Pancreas (tissue), 10 donors: ENCODE measurements at places on chromosomes 5 and 9. TPM values are rescaled to one million over a fixed set of nuclear protein-coding genes. Genes with fewer than 3 reads are reported as not detected.

GRCh38 chr5:160616712-160617497 is 195.2 kb downstream of the PTTG1 start:
- no peaks in the 10 kb centered on the region for H3K27me3 ChIP-seq
- no peaks in the 10 kb centered on the region for H3K4me1 ChIP-seq

Gene PCDHGB6
- 4.0 TPM for total RNA-seq

DNA sequence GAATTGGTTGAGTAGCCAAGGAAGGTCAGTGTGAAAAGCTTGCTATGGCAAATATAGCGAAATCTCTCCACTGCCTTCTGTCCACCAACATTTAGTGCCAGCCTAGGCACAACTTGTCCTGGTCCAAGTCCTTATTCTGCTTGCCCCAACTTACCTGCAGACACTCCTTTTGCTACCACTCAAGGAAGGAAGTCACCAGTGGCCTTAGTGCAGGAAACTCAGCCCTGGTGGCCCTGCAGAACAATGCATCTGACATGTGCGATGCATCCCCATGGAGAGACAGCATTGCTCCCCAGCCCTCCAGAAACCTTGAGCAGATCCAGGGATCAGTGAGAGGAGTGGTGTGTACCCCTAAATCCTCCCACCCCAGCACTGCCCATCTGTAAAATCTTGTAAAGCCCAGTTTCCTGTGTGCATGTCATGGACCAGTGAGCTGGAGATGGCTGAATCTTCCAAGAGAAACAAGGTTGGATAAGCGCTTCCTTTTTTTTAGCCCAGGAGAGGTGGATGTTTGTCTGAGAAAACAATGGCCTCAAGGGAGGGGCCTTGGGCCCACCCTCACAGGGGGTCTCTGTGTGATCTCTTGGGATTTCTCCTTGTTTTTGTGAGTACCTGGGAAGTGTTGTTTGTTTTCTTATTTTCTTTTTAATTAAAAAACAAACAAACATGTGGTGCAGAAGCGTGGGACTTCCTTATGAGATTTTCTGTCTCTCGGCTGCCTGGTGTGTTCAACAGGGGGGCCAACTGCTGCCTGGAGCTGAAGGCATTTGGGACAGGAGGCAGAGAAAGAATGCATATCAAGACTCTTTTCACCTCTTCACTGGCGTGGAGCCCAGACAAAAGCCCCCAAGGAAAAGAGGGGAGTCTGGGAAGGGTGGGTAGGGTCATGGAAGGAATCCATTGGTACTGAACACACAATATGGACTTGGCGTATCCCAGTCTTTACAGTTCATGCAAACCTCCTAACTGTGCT is 3.6 kb downstream of the FOXI1 start:
- no peaks in the 10 kb centered on the region for H3K4me1 ChIP-seq
- H3K36me3 ChIP-seq: no peaks in the 10 kb centered on the region
- H3K4me3 ChIP-seq: no peak overlapping the region

Gene RUSC2
- total RNA-seq: 11.7 TPM

- no peaks in the 10 kb centered on the region for H3K27me3 ChIP-seq
- DNase-seq: no peak
- no peaks in the 10 kb centered on the region for H3K36me3 ChIP-seq
- no peak overlapping the region for H3K4me3 ChIP-seq
- peaks cover 12% of the 10 kb centered on the region for H3K4me1 ChIP-seq
Observed at GRCh38 chr9:81601639-81602623, 87.4 kb downstream of the TLE1 start.

- H3K36me3 ChIP-seq: no peaks in the 10 kb centered on the region
- no peak overlapping the region for H3K27ac ChIP-seq
- DNase-seq: no peak
- H3K4me3 ChIP-seq: no peak overlapping the region
Observed at GRCh38 chr9:1383899-1384455, 333.8 kb downstream of the DMRT2 start.

Gene ARHGAP26
- total RNA-seq: 28.1 TPM

DNA sequence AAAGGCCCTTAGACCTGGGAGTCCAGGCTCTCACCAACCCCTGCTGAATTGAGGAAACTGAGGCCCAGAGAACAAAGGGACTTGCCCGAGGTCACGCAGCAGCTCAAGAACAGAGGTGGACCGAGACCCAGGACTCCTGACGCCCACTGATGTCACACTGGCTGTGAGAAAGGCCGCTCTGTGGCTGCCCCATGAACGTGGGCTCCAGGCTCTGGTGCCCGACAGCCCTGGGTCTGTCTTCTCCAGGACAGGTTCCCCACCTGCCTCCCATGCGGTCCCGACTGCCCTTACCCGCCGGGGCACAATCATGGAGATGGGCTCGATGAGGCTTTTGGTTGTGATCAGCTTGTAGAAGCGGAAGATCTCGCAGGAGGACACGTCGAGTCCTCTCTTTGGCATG is 9.3 kb upstream of the TRIM14 start:
- no peaks in the 10 kb centered on the region for H3K4me1 ChIP-seq
- H3K36me3 ChIP-seq: no peaks in the 10 kb centered on the region
- no peak overlapping the region for H3K27ac ChIP-seq
- H3K27me3 ChIP-seq: no peaks in the 10 kb centered on the region
- H3K4me3 ChIP-seq: no peak overlapping the region

Gene CCL27
- not detected for total RNA-seq

DNA sequence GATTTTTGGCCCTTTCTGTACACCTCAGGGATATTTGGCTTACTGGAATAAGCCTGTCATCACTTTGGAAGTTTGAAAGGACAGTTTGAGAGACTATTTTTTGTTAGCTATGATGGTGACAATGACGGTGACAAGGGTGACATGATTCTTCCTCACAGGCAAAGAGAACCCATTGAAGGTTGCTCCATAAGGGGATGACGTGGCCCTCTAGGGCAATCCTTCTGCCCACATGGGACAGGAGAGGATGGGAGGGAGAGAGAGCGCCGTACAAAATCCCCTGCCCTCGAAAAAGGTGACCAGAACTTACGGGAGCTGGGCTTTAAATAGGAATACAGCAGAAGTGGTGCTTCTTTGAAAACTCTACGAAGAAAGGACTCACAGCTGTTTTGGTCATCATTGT is 22.6 kb downstream of the HRH2 start:
- no peaks in the 10 kb centered on the region for H3K36me3 ChIP-seq
- H3K4me1 ChIP-seq: no peaks in the 10 kb centered on the region
- H3K27me3 ChIP-seq: no peaks in the 10 kb centered on the region
- no peak overlapping the region for H3K27ac ChIP-seq
- no peak for DNase-seq
- H3K4me3 ChIP-seq: no peak overlapping the region

DNA sequence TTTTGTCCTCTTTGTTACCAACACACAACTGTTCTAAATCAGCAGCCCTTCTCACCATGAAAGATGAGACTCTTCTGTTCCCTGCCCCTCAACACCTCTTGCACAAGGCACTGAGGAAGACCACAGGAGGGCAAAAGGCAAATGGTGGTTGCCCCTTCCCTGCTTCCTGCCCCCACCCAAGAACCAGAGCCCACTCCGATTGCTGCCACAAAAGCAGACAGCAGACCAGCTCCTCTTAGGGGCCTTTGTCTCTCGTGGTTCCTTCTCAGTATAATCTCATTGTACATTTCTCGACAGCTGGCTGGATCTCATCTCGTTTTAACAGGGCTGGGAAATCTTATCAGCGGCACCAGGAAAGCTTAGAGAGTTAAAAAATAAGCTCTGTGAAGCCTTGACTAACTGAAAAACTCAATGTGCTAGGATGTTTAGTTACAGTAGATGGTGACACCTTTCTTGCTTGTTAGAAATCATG is 1.1 kb downstream of the MVB12B start:
- H3K4me1 ChIP-seq: no peaks in the 10 kb centered on the region
- H3K27ac ChIP-seq: no peak overlapping the region
- DNase-seq: no peak
- no peaks in the 10 kb centered on the region for H3K27me3 ChIP-seq
- H3K4me3 ChIP-seq: peak overlapping the region; percentile 57

Gene FABP6
- not detected for total RNA-seq

Gene OBP2A
- total RNA-seq: not detected

- no peak for DNase-seq
- H3K27ac ChIP-seq: no peak overlapping the region
- H3K4me1 ChIP-seq: no peaks in the 10 kb centered on the region
- no peaks in the 10 kb centered on the region for H3K27me3 ChIP-seq
- no peak overlapping the region for H3K4me3 ChIP-seq
Observed at GRCh38 chr5:37723162-37723961, 116.5 kb downstream of the GDNF start.

DNA sequence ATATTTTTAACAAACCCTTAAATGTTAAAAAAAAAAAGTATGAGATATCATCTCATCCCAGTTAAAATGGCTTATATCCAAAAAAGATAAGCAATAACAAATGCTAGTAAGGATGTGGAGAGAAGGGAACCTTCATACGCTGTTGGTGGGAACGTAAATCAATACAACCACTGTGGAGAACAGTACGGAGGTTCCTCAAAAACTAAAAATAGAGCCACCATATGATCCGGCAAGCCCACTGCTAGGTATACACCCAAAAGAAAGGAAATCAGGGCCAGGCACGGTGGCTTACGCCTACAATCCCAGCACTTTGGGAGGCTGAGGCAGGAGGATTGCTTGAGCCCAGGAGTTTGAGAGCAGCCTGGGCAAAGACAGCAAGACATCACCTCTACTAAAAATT is 3.0 kb downstream of the MTMR12 start:
- H3K27ac ChIP-seq: no peak overlapping the region
- DNase-seq: no peak
- no peaks in the 10 kb centered on the region for H3K36me3 ChIP-seq
- H3K4me3 ChIP-seq: no peak overlapping the region

DNA sequence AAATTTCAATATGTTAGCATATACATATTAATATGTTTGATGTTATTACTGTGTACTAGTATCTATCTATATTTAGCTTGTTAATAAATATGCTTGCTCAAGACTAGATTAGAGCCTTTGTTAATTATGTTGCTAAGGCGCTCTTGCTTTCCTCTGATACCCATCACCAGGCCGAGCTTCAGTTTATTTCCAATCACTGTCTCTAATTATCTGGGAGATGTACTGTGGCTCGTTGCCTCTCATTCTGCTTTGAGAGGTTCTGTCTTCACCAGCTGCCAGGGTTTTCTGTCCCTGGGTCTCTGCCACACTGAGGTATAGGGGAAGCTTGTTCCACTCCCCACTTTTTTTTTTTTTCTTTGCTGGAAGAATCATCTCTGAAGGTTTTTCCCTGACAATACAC is 21.0 kb upstream of the TAF11L2 start:
- no peaks in the 10 kb centered on the region for H3K36me3 ChIP-seq
- H3K27me3 ChIP-seq: no peaks in the 10 kb centered on the region
- H3K27ac ChIP-seq: no peak overlapping the region
- no peak for DNase-seq

Gene CD274
- total RNA-seq: 1.5 TPM

Gene ERBIN
- 26.3 TPM for total RNA-seq

GRCh38 chr9:22916148-22916547 is 469.5 kb downstream of the DMRTA1 start:
- no peaks in the 10 kb centered on the region for H3K36me3 ChIP-seq
- DNase-seq: no peak
- H3K4me3 ChIP-seq: no peak overlapping the region
- H3K27ac ChIP-seq: no peak overlapping the region

Gene ZNF883
- total RNA-seq: 1.5 TPM

Gene WDR31
- total RNA-seq: 2.2 TPM

- H3K36me3 ChIP-seq: no peaks in the 10 kb centered on the region
- DNase-seq: no peak
- H3K27ac ChIP-seq: no peak overlapping the region
- peaks cover 1% of the 10 kb centered on the region for H3K4me1 ChIP-seq
Observed at GRCh38 chr9:105082843-105083242, 154.9 kb upstream of the ABCA1 start.

- H3K36me3 ChIP-seq: no peaks in the 10 kb centered on the region
- no peaks in the 10 kb centered on the region for H3K4me1 ChIP-seq
- no peaks in the 10 kb centered on the region for H3K27me3 ChIP-seq
- DNase-seq: no peak
- H3K4me3 ChIP-seq: no peak overlapping the region
- no peak overlapping the region for H3K27ac ChIP-seq
Observed at GRCh38 chr5:87105577-87105976, 162.1 kb upstream of the RASA1 start.

GRCh38 chr9:87088621-87089365 is 141.5 kb upstream of the GAS1 start:
- no peaks in the 10 kb centered on the region for H3K4me1 ChIP-seq
- no peaks in the 10 kb centered on the region for H3K36me3 ChIP-seq
- no peak overlapping the region for H3K27ac ChIP-seq
- no peaks in the 10 kb centered on the region for H3K27me3 ChIP-seq
- H3K4me3 ChIP-seq: no peak overlapping the region

- no peaks in the 10 kb centered on the region for H3K27me3 ChIP-seq
- no peak for DNase-seq
- H3K36me3 ChIP-seq: no peaks in the 10 kb centered on the region
- no peak overlapping the region for H3K27ac ChIP-seq
- H3K4me1 ChIP-seq: no peaks in the 10 kb centered on the region
Observed at GRCh38 chr5:163889369-163889768, 383.9 kb downstream of the MAT2B start.

- H3K4me1 ChIP-seq: no peaks in the 10 kb centered on the region
- H3K36me3 ChIP-seq: no peaks in the 10 kb centered on the region
- no peak for DNase-seq
- no peak overlapping the region for H3K27ac ChIP-seq
- H3K4me3 ChIP-seq: no peak overlapping the region
- H3K27me3 ChIP-seq: no peaks in the 10 kb centered on the region
Observed at GRCh38 chr5:84430863-84431663, 46.4 kb upstream of the EDIL3 start.

Gene PDE4D
- 2.8 TPM for total RNA-seq

DNA sequence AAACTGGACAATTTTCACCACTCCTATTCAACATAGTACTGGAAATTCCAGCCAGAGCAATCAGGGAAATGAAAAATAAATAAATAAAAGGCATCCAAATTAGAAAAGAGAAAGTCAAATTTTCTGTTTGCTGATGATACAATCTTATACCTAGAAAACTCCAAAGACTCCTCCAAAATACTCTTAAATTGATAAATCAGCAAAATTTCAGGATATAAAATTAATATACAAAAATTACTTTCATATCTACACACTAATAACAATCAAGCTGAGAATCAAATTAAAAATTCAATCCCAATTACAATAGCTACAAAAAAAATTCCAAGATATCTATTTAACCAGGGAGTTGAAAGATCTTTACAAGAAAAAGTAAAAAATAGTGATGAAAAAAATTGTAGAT is 651.9 kb downstream of the DTWD2 start:
- no peak overlapping the region for H3K4me3 ChIP-seq
- no peaks in the 10 kb centered on the region for H3K36me3 ChIP-seq
- no peaks in the 10 kb centered on the region for H3K27me3 ChIP-seq
- no peaks in the 10 kb centered on the region for H3K4me1 ChIP-seq

Gene CAPSL
- total RNA-seq: not detected

Gene OR13J1
- total RNA-seq: not detected

DNA sequence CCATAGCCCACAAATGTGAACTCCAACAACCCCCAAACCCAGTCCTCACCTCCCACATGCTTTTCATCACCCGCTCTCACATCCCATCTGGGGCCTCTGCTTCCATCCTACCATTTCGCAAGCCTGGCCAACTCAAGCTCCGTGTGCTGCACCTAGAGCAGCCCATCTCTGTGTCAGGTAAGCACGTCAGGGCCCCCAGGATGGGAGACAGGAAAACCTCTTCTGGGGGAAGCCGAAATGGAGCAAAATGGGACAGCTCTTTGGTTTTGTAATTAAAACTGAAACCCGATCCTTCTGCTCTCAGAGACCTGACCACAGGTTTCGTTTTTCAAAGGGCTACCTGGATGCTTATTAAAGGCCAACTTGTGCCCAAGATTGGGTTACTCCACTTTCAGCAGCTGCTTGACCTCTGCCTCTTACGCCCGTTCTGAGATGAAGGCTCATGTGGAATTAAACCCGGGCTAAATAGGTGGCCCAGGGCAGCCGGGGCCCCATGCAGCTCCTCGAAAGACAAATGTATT is 287.7 kb downstream of the SLIT3 start:
- no peaks in the 10 kb centered on the region for H3K36me3 ChIP-seq
- no peaks in the 10 kb centered on the region for H3K27me3 ChIP-seq
- DNase-seq: no peak
- no peak overlapping the region for H3K27ac ChIP-seq
- H3K4me3 ChIP-seq: no peak overlapping the region
- no peaks in the 10 kb centered on the region for H3K4me1 ChIP-seq
